T-cell (primary cell): ENCODE measurements at places on chromosomes 5 and 9. TPM values are rescaled to one million over a fixed set of nuclear protein-coding genes. Genes with fewer than 3 reads are reported as not detected.

Gene NFIL3
- total RNA-seq: 13.7 TPM

Gene NIM1K
- total RNA-seq: 0.76 TPM

Gene SLC6A7
- total RNA-seq: not detected

Gene ADGRV1
- 1.2 TPM for total RNA-seq

Gene BICD2
- total RNA-seq: 30.6 TPM

Gene TIMD4
- total RNA-seq: 2.6 TPM

Gene PCDHA1
- not detected for total RNA-seq

Gene POU5F2
- 1.5 TPM for total RNA-seq

Gene FBP2
- total RNA-seq: not detected

Gene DNM1
- total RNA-seq: 1.8 TPM

Gene GARIN3
- total RNA-seq: not detected

Gene LCP2
- 374 TPM for total RNA-seq

Gene PCDHGA6
- 0.39 TPM for total RNA-seq

Gene IFNA2
- total RNA-seq: not detected

DNA sequence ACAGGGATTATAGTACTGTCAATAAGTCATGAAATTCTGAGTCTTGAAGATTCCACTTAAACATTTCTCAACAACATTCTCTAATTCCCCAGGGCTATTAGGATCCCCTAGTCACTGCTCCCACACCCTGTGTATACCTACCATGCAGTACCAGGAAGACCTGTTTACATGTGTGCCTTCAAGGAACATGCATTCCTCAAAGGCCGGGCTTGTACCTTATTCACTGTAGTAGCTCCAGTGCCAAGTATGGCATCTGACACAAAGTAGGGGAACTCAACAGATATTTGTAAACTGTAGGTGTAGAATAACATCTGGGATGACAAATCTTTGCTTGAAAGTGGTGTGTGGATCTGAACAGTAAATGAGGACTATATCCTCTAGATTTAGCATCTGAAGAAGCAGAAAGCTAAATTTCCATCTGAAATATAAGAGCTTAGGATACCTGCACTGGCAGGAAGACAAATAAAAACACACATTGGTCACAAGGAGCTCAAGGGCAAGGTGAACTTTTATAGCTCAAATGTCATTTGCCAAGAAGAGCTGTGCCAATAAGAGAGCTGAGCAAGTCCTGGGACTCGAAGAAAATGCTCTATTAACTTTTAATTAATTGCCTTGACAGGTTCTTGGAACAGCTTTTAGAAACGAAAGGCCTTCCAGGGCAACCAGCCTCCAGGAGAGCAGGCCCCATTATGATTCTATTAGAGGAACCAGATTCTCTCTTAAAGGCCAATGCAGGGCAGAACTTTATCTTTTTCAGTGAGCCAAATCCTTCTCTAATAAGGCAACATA is 52.3 kb upstream of the MYOT start:
- DNase-seq: no peak
- H3K27ac ChIP-seq: no peak overlapping the region
- no peaks in the 10 kb centered on the region for H3K27me3 ChIP-seq
- H3K4me3 ChIP-seq: no peak overlapping the region
- H3K36me3 ChIP-seq: no peaks in the 10 kb centered on the region
- no peaks in the 10 kb centered on the region for H3K4me1 ChIP-seq

DNA sequence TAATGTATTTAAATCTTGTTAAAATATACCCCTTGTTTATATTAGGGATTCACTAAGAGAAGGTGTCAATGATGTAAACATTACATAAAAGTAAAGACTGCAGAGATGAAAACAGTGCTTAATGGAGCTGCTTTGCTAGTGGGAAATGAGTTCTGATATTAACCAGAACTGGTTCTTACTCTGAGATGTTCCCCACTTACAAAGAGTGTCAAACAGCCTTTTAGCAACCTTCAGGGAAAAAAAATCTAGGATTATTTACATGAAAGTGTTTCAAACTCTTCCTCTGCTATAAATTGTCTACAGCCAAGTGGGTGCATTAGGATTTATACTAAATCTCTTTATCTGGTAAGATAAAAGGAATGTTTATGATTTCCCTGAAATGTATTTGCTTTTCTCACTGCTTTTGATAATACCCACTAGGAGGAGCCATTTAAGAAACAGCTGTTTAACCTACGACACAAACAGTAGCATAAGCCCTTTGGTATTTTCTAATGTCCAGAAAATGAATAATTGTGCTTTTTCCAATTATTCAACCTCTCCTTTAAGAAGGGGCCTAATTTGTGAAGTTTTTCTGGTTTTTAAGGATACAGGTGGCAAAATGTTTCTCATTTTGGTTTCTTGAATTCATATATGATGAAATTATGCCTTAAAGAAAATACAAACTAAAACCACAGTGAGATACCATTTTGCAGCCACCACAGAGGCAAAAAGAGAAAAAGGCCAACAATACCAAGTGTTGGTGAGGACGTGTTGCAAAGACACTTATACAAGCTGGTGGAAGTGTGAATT is 186.3 kb downstream of the TLE4 start:
- no peaks in the 10 kb centered on the region for H3K4me1 ChIP-seq
- H3K27me3 ChIP-seq: no peaks in the 10 kb centered on the region
- H3K36me3 ChIP-seq: no peaks in the 10 kb centered on the region
- no peak overlapping the region for H3K4me3 ChIP-seq
- DNase-seq: no peak

DNA sequence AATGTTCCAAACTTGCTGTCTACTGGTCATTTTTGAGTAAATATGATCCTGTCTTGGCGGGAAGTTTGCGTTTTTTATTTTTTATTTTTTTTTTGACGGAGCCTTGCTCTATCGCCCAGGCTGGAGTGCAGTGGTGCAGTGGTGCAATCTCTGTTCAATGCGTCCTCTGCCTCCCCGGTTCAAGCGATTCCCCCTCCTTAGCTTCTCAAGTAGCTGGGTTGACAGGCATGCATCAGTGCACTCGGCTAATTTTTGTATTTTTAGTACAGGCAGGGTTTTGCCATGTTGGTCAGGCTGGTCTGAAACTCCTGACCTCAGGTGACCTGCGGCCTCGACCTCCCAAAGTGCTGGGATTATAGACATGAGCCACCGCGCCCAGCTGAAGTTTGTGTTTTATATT is 45.4 kb downstream of the FGF18 start:
- H3K4me1 ChIP-seq: no peaks in the 10 kb centered on the region
- no peaks in the 10 kb centered on the region for H3K27me3 ChIP-seq
- no peaks in the 10 kb centered on the region for H3K36me3 ChIP-seq
- no peak overlapping the region for H3K4me3 ChIP-seq
- DNase-seq: no peak
- H3K27ac ChIP-seq: no peak overlapping the region

DNA sequence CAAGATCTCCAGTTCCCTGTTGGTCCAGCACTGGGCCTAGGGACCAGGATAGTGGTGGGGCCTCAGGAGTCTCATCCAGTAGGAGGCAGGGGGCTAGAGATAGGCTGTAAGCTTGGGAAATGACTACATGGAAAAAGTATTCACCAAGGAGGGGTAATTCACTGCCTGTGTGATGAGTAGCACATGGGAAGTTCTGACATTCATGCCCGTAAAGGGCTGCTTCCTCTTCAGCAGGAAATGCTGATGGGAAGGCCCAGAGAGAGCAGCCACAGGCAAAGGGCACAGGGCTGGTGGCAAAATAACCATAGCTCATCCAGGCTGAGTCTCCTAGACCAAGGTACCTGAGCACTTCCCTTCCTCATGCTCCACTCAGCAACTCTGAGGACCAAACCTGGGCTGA is 23.1 kb upstream of the FRRS1L start:
- no peaks in the 10 kb centered on the region for H3K36me3 ChIP-seq
- H3K27ac ChIP-seq: no peak overlapping the region
- no peaks in the 10 kb centered on the region for H3K4me1 ChIP-seq
- DNase-seq: no peak
- peaks cover 6% of the 10 kb centered on the region for H3K27me3 ChIP-seq

DNA sequence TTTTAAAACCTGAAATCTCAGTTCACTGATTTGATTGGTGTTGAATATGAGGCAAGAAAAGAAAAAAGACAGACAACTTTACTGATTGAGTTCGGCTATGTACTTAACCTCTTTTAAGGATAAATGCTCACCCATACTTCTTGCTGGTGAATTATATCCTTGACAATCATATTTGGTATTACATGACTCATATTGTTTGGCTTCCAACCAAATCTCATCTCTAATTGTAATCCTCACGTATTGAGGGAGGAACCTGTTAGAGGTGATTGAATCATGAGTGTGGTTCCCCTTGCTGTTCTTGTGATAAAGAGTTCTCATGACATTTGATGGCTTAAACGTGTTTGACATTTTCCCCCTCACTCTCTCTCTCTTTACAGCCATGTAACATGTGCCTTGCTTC is 255.6 kb upstream of the IZUMO3 start:
- no peak for DNase-seq
- no peaks in the 10 kb centered on the region for H3K4me1 ChIP-seq
- H3K27me3 ChIP-seq: no peaks in the 10 kb centered on the region

DNA sequence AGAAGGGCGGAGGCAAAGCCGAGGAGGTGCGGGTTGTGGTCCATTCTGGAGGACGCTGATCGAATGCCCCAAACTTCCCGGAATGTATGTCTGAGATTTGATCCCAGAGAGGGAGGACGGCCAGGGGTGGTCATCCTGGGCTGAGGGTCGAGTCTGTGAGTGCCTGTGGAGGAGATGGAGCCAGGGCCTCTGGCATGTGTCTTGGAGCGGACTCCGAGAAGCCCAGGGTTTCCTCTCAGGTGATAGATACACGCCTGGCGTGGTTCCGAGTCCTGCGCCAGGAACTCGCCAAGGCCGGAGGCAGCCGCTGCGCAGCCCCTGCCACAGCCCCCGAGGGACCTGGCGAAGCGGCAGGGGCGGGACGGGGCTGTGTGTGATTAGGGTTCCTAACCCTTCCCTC is 363 bp downstream of the ZNF454 start:
- H3K27ac ChIP-seq: no peak overlapping the region
- H3K4me3 ChIP-seq: no peak overlapping the region
- no peak for DNase-seq
- no peaks in the 10 kb centered on the region for H3K4me1 ChIP-seq

DNA sequence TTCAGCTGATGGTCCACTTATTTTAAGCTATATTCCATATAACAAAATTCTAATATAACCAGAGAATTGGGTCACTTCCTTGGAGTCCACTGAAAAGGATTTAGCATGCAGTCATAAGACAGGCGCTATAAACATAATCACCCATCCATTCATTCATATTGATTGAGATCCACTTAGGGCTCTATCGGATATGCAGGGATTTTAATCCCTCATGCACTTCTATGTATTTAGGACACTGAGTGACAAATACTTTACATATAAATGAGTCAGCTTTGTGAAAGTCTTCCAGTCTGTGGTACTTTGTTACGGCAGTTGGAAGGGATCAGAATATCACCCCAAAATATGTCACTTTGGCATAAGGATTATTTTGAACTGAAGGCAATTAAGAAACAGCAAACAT is 127.3 kb upstream of the ZNF608 start:
- H3K36me3 ChIP-seq: no peaks in the 10 kb centered on the region
- H3K27ac ChIP-seq: no peak overlapping the region
- no peaks in the 10 kb centered on the region for H3K4me1 ChIP-seq
- no peak overlapping the region for H3K4me3 ChIP-seq
- H3K27me3 ChIP-seq: no peaks in the 10 kb centered on the region
- no peak for DNase-seq

DNA sequence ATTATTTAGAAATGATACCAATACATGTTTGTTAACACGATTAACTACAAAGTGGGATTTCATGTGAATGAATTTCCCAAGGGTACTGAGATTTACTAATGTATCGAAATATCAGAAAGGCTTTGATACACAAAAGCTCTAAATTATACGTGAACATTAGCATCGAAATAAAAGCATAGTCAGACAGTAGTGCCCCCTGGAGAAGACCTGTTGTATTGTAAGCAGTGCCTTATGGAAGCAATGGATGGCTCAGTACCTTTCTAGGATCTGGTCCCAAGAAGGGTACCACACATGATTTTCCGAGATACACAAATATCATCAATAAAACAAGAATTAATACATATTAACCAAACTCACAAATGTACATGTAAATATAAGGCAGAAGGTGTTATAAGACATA is 153.8 kb downstream of the CDH12 start:
- no peak overlapping the region for H3K4me3 ChIP-seq
- DNase-seq: no peak
- no peaks in the 10 kb centered on the region for H3K27me3 ChIP-seq

GRCh38 chr5:83924891-83925290 is 204.2 kb upstream of the HAPLN1 start:
- H3K4me1 ChIP-seq: no peaks in the 10 kb centered on the region
- H3K27me3 ChIP-seq: no peaks in the 10 kb centered on the region
- H3K36me3 ChIP-seq: no peaks in the 10 kb centered on the region
- DNase-seq: no peak
- no peak overlapping the region for H3K27ac ChIP-seq
- H3K4me3 ChIP-seq: no peak overlapping the region

GRCh38 chr9:110446171-110446570 is 108.5 kb upstream of the TXNDC8 start:
- DNase-seq: no peak
- no peaks in the 10 kb centered on the region for H3K27me3 ChIP-seq
- H3K4me3 ChIP-seq: no peak overlapping the region
